ENCODE measurements at places on chromosomes 1 and 21. TPM values are rescaled to one million over a fixed set of nuclear protein-coding genes. Genes with fewer than 3 reads are reported as not detected.

Gene GNAT2
- total RNA-seq = not detected

Gene CASZ1
- 1.9 TPM for total RNA-seq

Gene HTR1D
- 0.20 TPM for total RNA-seq

- H3K27me3 ChIP-seq = no peaks in the 10 kb centered on the region
- H3K36me3 ChIP-seq = no peaks in the 10 kb centered on the region
- no peak overlapping the region for H3K27ac ChIP-seq
- no peaks in the 10 kb centered on the region for H3K4me1 ChIP-seq
- no peak for DNase-seq
Measured at GRCh38 chr1:18482721-18483425, 2.1 kb downstream of the KLHDC7A start.

Gene FLG2
- not detected for total RNA-seq

Gene GPR61
- not detected for total RNA-seq

Gene PDZK1
- total RNA-seq = 0.39 TPM

DNA sequence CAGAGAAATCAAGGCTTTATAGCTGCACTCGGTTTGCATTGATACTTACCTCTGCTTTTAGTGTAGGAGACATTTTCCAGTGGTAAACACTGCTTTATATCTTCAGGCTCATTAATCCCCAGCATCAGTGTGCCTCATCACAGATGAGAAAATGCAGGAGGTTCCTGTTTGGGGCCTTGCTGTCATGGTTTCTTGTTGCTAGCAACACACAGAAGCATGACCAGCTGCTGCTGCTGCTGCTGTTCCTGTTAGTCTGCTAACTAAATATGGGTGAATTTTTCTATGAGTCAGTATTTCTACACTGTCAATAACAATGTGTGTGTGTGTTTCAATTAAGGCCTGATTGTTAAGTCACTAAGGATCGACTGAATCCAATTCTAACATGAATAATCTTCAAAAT is 85.8 kb upstream of the RGS1 start:
- H3K36me3 ChIP-seq = no peaks in the 10 kb centered on the region
- peak; percentile 85 for DNase-seq
- H3K27ac ChIP-seq = peak overlapping the region; percentile 41
- no peak overlapping the region for H3K4me3 ChIP-seq
- H3K27me3 ChIP-seq = no peaks in the 10 kb centered on the region
- peaks cover 25% of the 10 kb centered on the region for H3K4me1 ChIP-seq

Gene TTC4
- total RNA-seq = 26.1 TPM

- no peaks in the 10 kb centered on the region for H3K4me1 ChIP-seq
- no peaks in the 10 kb centered on the region for H3K36me3 ChIP-seq
- DNase-seq = no peak
Measured at GRCh38 chr1:155184835-155185782, 11.5 kb downstream of the TRIM46 start.

GRCh38 chr1:190022709-190023108 is 455.0 kb downstream of the BRINP3 start:
- no peak for DNase-seq
- H3K4me1 ChIP-seq = no peaks in the 10 kb centered on the region
- no peak overlapping the region for H3K27ac ChIP-seq
- no peaks in the 10 kb centered on the region for H3K36me3 ChIP-seq
- H3K27me3 ChIP-seq = no peaks in the 10 kb centered on the region
- H3K4me3 ChIP-seq = no peak overlapping the region

- H3K4me3 ChIP-seq = no peak overlapping the region
- H3K27me3 ChIP-seq = peaks cover 54% of the 10 kb centered on the region
- H3K27ac ChIP-seq = no peak overlapping the region
- no peak for DNase-seq
- no peaks in the 10 kb centered on the region for H3K4me1 ChIP-seq
Measured at GRCh38 chr1:157862114-157863070, 20.8 kb upstream of the CD5L start.

Gene SPRR2G
- total RNA-seq = not detected

DNA sequence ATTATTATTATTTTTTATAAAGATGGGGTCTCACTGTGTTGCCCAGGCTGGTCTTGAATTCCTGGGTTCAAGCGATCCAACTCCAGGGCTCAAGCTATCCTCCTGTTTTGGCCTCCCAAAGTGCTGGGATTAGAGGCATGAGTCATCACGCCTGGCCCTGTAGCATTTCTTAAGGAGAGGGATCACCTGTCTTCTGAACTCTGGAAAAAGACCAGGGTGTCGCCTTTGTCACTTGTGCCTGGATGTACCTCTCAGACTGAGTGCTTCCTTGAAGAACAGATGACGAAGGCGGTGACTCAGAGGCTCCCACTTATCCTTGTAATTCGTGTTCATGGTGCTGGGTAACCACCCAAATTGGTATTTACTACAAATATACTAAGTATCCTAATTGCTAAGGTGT is 2.4 kb upstream of the CGN start:
- peaks cover 14% of the 10 kb centered on the region for H3K4me1 ChIP-seq
- H3K36me3 ChIP-seq = no peaks in the 10 kb centered on the region
- H3K27ac ChIP-seq = no peak overlapping the region
- H3K27me3 ChIP-seq = no peaks in the 10 kb centered on the region

DNA sequence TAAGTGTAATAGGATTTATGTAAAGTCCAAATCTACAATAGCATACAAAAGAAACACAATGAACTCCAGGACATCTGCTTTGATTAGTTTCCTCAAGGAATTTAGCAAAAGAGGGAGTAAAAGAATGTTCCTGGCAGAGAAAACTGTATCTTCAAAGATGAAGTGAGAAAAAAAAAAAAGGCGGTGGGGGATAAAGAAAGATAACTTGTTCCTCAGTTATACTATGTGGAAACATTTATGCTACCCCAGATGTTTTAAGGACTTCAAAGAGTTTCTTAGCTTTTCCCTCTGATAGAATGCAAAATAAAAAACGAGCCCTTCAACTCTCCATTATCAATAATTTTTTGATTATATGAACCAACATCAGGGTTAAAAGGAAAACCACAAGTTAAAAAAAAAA is 908.9 kb upstream of the ADGRL2 start:
- no peak overlapping the region for H3K4me3 ChIP-seq
- H3K4me1 ChIP-seq = no peaks in the 10 kb centered on the region
- no peaks in the 10 kb centered on the region for H3K36me3 ChIP-seq
- DNase-seq = no peak
- H3K27me3 ChIP-seq = no peaks in the 10 kb centered on the region

- no peak overlapping the region for H3K4me3 ChIP-seq
- peaks cover 6% of the 10 kb centered on the region for H3K4me1 ChIP-seq
- H3K27me3 ChIP-seq = no peaks in the 10 kb centered on the region
- no peak overlapping the region for H3K27ac ChIP-seq
Measured at GRCh38 chr1:174812656-174813055, 187.1 kb upstream of the CACYBP start.

GRCh38 chr1:79638382-79638781 is 631.9 kb upstream of the ADGRL4 start:
- H3K4me3 ChIP-seq = no peak overlapping the region
- no peaks in the 10 kb centered on the region for H3K36me3 ChIP-seq
- no peak overlapping the region for H3K27ac ChIP-seq
- H3K4me1 ChIP-seq = no peaks in the 10 kb centered on the region
- no peak for DNase-seq
- no peaks in the 10 kb centered on the region for H3K27me3 ChIP-seq

Gene MYOC
- not detected for total RNA-seq

DNA sequence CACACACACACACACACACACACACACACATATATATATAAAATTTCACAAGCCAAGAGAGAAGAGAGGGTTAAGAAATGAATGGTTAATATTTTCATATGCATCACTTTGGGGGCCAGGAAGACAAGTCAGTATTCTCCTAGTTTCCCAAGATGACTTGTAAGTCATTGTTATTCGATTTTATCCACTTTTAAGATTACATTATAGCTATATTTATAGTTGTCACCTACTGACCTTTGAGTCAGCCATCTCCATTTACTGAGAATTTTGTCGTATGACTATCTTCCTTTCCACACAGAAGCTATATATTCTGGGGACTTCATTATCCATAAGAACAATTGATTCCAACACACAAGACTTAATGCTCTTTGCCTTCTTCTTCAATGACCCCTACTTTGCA is 8.9 kb downstream of the LYST start:
- no peak overlapping the region for H3K4me3 ChIP-seq
- no peaks in the 10 kb centered on the region for H3K27me3 ChIP-seq
- no peaks in the 10 kb centered on the region for H3K4me1 ChIP-seq
- no peak overlapping the region for H3K27ac ChIP-seq

DNA sequence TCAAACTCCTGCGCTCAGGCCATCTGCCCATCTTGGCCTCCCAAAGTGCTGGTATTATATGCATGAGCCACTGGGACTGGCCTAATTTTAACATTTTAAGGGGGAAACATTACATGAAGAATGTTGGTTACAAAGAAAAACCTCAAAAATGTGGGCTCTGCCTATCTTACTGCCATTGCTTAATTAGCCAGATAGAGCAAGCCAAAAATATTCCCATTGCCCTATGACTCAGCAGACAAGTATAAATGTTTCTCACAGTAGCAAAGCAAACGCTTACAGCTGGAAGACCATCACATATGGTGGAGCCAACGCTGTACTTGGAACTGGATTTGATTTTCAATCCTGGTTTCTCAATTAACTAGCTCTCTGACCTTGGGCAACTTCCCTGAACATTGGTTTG is 502.0 kb downstream of the SMYD3 start:
- H3K4me1 ChIP-seq = no peaks in the 10 kb centered on the region
- no peaks in the 10 kb centered on the region for H3K27me3 ChIP-seq
- no peaks in the 10 kb centered on the region for H3K36me3 ChIP-seq

Gene CD1B
- total RNA-seq = not detected

Gene FCRL3
- total RNA-seq = not detected

DNA sequence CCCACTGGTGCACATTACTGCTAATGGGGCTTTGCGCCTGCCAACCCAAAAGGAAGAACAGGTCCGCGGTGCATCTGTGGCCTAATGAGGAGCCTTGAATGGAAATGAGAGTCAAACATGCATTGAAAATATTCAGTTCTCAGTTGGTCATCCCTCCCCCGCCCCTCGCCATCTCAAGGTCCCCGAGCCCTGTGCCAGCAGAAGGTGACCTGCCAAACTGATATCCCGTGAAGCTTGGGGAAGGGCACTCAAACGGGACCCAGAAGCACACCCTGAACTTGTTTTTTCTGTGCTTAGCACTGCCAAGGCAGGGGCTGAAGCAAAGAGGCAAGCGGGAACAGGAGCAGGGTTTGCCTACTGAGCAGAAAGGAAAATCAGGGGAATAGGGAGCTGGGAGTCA is 67.9 kb upstream of the ZNF648 start:
- H3K4me3 ChIP-seq = no peak overlapping the region
- no peaks in the 10 kb centered on the region for H3K27me3 ChIP-seq
- no peaks in the 10 kb centered on the region for H3K36me3 ChIP-seq
- no peaks in the 10 kb centered on the region for H3K4me1 ChIP-seq
- DNase-seq = no peak

GRCh38 chr21:28949318-28949717 is 43.4 kb downstream of the LTN1 start:
- peaks cover 48% of the 10 kb centered on the region for H3K36me3 ChIP-seq
- DNase-seq = no peak
- no peaks in the 10 kb centered on the region for H3K27me3 ChIP-seq
- no peak overlapping the region for H3K4me3 ChIP-seq
- H3K27ac ChIP-seq = no peak overlapping the region
- no peaks in the 10 kb centered on the region for H3K4me1 ChIP-seq

DNA sequence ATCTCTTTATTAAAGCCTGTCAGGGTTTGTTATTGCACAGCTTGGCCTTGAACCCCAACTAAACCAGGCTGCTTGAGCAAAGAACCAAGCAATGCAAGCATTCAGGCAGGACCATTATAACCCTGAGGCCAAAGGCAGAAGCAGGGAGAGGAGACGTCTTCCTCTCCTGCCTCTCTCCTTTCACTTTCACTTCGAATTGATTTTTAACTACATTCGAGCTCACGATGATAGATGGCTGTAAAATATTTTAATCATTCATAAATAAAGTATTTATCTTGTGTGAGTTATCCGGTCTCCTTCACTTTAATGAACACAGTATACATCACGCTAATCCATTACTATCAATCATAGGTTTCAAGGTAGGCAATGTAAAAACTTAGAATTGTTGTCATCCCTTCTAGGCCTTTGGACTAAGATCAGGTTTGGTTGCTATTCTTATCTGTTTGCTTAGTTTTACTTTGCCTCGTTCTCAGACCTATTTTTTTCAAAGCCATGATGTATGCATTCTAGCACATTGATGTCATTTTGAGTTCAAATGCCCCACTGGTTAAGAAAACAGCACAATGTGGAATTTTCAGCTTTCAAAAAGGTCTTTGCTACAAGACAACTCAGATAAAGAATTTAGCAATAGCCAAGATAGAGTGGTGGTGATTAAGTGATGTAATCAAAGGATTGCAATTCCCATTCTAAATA is 480.2 kb upstream of the RUNX1 start:
- no peak overlapping the region for H3K27ac ChIP-seq
- no peaks in the 10 kb centered on the region for H3K4me1 ChIP-seq
- peak overlapping the region; percentile 22 for H3K4me3 ChIP-seq
- no peaks in the 10 kb centered on the region for H3K36me3 ChIP-seq

DNA sequence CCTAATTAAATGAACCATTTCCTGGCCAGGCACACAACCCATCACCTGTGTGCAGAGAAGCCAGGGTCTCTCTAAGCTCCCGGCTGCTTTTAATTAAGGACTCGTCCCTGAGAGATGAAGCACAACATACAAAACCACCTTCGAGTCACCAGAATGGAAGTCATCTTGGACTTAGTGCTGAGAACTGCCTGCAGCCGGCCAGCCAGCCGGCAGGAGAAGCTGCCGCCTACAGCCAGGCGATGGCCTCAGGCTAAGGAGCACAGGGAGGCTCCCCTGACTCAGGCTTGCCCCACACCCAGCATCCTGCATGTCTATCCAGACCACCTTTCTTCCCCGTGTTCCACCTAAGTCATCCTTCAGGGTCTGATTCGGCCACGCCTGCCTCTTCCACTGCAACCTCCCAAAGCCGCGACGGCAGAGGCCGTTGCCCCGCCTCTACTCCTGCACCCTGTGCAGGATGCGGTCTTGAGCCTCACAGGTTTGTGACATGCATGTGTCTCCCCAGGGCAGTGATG is 83.6 kb downstream of the SLC66A1 start:
- no peaks in the 10 kb centered on the region for H3K27me3 ChIP-seq
- no peaks in the 10 kb centered on the region for H3K36me3 ChIP-seq
- no peak overlapping the region for H3K27ac ChIP-seq
- DNase-seq = no peak
- no peak overlapping the region for H3K4me3 ChIP-seq

All from A673 (cell line).